ENCODE measurements at places on chromosomes 12 and 14. TPM values are rescaled to one million over a fixed set of nuclear protein-coding genes. Genes with fewer than 3 reads are reported as not detected.

CELA1 gene
- total RNA-seq, result not detected

RNASE3 gene
- total RNA-seq, result not detected

GARIN6 gene
- not detected for total RNA-seq

GALNT8 gene
- total RNA-seq, result not detected

GPRC5D gene
- total RNA-seq, result not detected

ALX1 gene
- total RNA-seq, result 5.3 TPM
